ENCODE measurements at places on chromosomes 5 and 9. TPM values are rescaled to one million over a fixed set of nuclear protein-coding genes. Genes with fewer than 3 reads are reported as not detected.

Gene DAB2IP
- 71.6 TPM for total RNA-seq

DNA sequence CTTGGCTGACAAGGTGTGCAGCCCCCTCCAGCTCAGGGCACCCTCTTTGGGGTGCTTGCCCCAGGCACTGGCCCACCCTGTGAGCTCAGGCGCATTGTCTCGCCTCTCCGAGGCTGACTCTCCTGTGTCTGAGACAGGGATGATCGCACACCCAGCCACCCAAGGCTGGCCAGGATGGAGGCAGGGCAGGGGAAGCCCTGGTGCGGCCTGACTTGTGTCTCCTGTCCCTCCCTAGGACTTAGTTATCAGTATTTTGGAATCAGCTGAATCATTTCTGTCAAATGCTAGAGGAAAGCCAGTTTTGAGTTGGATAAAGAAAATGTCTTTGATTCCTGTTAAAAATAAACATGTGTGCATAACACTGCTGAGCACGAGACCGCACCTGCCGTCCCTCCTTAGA is 2.5 kb upstream of the DBH start:
- H3K27ac ChIP-seq = no peak overlapping the region
- no peak for DNase-seq
- no peaks in the 10 kb centered on the region for H3K4me1 ChIP-seq
- H3K4me3 ChIP-seq = no peak overlapping the region
- H3K27me3 ChIP-seq = no peaks in the 10 kb centered on the region

Gene IFNK
- not detected for total RNA-seq

Gene TLX3
- not detected for total RNA-seq

- no peak for DNase-seq
- no peaks in the 10 kb centered on the region for H3K27me3 ChIP-seq
- H3K4me1 ChIP-seq = peaks cover 3% of the 10 kb centered on the region
- no peaks in the 10 kb centered on the region for H3K36me3 ChIP-seq
- H3K27ac ChIP-seq = no peak overlapping the region
Measured at GRCh38 chr5:140365282-140365681, 5.3 kb downstream of the SLC4A9 start.

Gene SPATA31A3
- total RNA-seq = not detected

DNA sequence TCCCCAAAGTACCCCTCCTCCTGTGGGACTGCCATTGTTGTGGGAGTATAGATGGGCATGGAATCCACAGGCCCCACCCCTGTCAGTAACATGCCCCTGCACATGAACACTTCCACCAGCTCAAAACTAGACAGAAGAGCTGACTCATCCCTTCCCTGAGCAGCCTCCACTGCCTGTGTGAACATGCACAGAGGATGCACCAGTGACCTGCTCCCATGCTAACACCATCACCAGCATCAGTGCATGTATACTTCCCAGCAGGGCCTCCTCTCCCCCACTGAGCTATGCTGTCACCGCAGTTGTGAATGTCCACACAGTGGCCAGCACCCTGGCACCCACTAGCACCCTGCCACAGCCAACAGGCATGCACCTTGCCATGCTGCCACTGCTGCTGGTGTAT is 939.8 kb downstream of the EFNA5 start:
- no peak for DNase-seq
- no peaks in the 10 kb centered on the region for H3K4me1 ChIP-seq
- H3K4me3 ChIP-seq = no peak overlapping the region
- H3K27me3 ChIP-seq = no peaks in the 10 kb centered on the region
- no peaks in the 10 kb centered on the region for H3K36me3 ChIP-seq
- no peak overlapping the region for H3K27ac ChIP-seq

- H3K27me3 ChIP-seq = no peaks in the 10 kb centered on the region
- no peak overlapping the region for H3K4me3 ChIP-seq
- H3K36me3 ChIP-seq = no peaks in the 10 kb centered on the region
Measured at GRCh38 chr5:158135682-158136179, 276.8 kb upstream of the CLINT1 start.

GRCh38 chr5:9151684-9152427 is 394.0 kb downstream of the SEMA5A start:
- no peaks in the 10 kb centered on the region for H3K4me1 ChIP-seq
- no peaks in the 10 kb centered on the region for H3K27me3 ChIP-seq
- no peaks in the 10 kb centered on the region for H3K36me3 ChIP-seq
- no peak overlapping the region for H3K4me3 ChIP-seq
- DNase-seq = no peak

GRCh38 chr9:7762600-7762999 is 37.0 kb downstream of the DMAC1 start:
- no peak for DNase-seq
- no peak overlapping the region for H3K4me3 ChIP-seq
- no peaks in the 10 kb centered on the region for H3K4me1 ChIP-seq
- no peaks in the 10 kb centered on the region for H3K27me3 ChIP-seq
- no peak overlapping the region for H3K27ac ChIP-seq
- no peaks in the 10 kb centered on the region for H3K36me3 ChIP-seq

GRCh38 chr5:159854916-159855315 is 61.4 kb upstream of the ADRA1B start:
- no peaks in the 10 kb centered on the region for H3K27me3 ChIP-seq
- no peak overlapping the region for H3K27ac ChIP-seq
- H3K36me3 ChIP-seq = no peaks in the 10 kb centered on the region
- peaks cover 7% of the 10 kb centered on the region for H3K4me1 ChIP-seq
- DNase-seq = no peak
- H3K4me3 ChIP-seq = no peak overlapping the region

DNA sequence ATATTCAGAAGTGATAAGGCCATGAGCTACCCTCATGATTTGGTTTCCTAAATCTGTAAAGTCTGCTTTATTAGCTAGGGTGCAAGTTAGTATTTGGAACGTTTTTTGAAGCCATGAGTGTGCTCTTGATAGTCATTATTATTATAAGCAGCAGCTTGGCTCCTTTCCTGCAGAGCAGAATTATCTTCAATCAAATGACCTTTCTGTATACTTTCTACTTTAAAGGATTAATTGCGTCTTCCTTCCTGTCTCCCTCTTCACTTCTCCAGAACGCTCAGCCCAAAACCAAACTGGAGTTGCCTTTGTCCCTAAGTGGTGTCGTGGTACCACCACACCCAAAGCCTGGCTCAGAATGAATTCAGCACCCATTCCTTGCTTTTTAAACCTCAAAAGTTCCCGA is 211.3 kb downstream of the ARHGAP26 start:
- H3K4me3 ChIP-seq = no peak overlapping the region
- H3K27ac ChIP-seq = no peak overlapping the region
- H3K36me3 ChIP-seq = no peaks in the 10 kb centered on the region
- no peak for DNase-seq

Gene CMYA5
- 1.2 TPM for total RNA-seq

GRCh38 chr5:179279347-179280094 is 65.7 kb downstream of the ADAMTS2 start:
- H3K4me1 ChIP-seq = no peaks in the 10 kb centered on the region
- H3K27me3 ChIP-seq = no peaks in the 10 kb centered on the region
- H3K4me3 ChIP-seq = no peak overlapping the region
- no peaks in the 10 kb centered on the region for H3K36me3 ChIP-seq
- peak overlapping the region; percentile 10 for H3K27ac ChIP-seq

DNA sequence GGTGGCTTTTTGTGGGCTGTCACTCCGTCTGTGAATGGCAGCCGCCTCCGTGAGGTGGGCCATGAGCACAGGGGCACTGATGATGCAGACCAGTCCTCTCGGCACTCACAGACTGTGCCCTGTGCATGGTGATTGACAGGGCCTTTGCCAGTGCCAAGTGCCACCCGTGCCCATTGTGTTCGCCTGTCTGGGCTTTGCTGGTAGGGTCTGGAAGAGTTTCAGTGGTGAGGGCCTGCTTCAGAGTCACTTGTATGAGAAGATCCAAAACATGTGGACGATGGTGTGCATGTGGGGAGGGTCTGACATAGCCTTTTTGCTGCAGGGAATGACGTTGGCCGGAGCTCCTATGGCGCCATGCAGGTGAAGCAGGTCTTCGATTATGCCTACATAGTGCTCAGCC is 34.9 kb downstream of the TENT4A start:
- H3K4me3 ChIP-seq = no peak overlapping the region
- H3K36me3 ChIP-seq = peaks cover 65% of the 10 kb centered on the region
- no peaks in the 10 kb centered on the region for H3K27me3 ChIP-seq
- H3K4me1 ChIP-seq = peaks cover 3% of the 10 kb centered on the region
- no peak overlapping the region for H3K27ac ChIP-seq
- no peak for DNase-seq

Gene CYLC2
- not detected for total RNA-seq

DNA sequence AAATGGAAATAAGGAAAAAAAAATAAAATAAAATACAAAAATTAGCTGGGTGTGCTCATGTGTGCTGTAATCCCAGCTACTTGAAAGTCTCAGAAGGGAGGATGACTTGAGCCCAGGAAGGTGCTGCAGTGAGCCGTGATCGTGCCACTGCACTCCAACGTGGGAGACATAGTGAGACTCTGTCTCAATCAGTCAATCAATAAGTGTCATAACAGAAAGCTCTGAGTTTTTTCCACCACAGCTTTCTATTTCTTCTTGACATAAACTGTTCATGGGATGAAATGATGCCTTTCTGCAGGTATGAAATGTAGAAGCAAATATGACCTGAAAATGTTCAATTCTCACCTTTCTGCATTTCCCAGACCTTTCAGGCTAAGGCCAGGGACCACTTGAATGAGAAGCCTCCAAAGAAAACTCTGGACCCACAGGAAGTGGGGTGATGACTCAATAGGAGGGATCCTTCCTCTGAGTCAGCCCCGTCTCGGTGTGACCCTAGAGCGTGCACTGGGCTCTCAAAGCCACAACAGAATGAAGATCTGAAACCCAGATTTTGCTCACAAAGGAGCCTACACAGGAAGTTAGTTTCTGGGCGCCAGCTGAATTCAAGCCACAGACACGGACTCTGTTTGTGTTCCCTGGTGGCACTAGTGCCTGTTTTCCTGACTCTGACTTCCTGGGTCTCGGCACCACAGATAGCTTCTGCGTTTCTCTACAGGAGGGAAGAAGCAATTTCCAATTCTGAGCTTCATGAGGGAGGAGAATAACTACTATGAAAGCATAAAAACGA is 62.0 kb downstream of the ANKH start:
- DNase-seq = peak; percentile 89
- H3K27ac ChIP-seq = peak overlapping the region; percentile 77
- H3K27me3 ChIP-seq = no peaks in the 10 kb centered on the region
- peaks cover 4% of the 10 kb centered on the region for H3K36me3 ChIP-seq

DNA sequence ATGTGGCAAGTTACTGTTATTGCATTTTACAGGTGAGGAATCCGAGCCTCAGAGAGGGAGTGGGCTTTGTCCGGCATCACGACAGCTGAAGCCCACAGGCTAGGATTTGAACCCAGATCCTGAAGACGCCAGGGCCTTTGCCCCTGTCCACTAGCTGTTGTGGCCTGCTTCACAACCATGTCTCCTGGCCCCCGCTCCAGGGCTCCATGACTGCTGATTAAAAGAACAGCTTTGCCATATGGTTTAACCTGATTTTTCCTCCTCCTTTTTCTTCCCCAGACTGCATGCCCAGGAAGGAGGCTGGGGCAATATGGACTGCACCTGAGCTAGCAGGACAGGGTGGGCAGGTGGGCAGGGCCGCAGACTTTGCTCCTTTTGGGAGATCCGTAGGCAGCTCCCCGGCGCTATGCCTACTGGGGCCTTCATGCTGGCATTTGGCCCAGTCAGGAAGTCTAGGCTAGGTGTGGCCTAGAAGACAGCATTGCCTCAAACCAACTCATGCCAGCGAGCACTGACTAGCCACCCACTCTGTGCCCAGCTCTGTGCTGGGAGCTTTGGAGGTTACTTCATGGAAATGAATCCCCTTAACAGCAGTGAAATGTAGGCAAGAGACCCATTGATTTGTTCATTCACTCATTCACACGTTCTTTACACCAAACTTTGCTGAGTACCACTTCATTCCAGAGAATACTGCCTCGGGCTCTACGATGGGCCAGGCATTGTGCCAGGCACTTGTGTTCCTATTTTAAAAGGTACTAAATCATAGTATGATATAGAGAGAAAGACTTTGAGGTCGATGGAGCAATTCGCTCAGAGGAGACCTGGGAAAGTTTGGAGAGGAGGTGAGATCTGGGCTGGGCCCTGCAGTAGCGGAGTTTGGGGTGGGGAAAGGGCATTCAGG is 94.3 kb upstream of the CPEB4 start:
- DNase-seq = no peak
- no peaks in the 10 kb centered on the region for H3K36me3 ChIP-seq
- H3K4me3 ChIP-seq = no peak overlapping the region
- H3K4me1 ChIP-seq = no peaks in the 10 kb centered on the region

DNA sequence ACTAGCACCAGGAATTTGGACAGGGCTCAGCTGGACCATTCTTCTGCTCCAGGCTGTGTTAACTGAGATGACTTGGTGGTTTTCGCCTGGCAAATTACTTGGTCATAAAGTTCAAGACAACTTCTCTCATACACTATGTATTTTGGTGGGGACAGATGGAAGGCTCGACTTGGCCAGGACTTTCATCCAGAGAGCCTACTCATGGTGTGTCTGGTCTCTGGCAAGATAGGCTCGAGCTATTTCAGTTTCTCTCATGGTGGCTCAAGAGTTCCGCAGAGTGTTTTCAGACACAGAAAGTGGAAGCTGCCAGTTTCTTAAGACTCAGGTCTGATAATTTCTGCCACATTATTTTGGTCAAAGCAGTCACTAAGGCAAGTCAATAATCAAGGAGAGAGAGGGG is 135.6 kb downstream of the IRX2 start:
- H3K27me3 ChIP-seq = no peaks in the 10 kb centered on the region
- H3K4me1 ChIP-seq = no peaks in the 10 kb centered on the region
- no peak overlapping the region for H3K27ac ChIP-seq
- no peak overlapping the region for H3K4me3 ChIP-seq
- DNase-seq = no peak

- H3K4me1 ChIP-seq = peaks cover 3% of the 10 kb centered on the region
- H3K4me3 ChIP-seq = no peak overlapping the region
- H3K27me3 ChIP-seq = no peaks in the 10 kb centered on the region
- H3K27ac ChIP-seq = no peak overlapping the region
Measured at GRCh38 chr5:140554454-140554853, 2.8 kb downstream of the SRA1 start.

Measured in ascending aorta (tissue), 2 donors.